ENCODE measurements at places on chromosomes 1 and 21.
A peak's percentile ranks its signal among the peaks of the same experiment; 100 is the strongest.

DNA sequence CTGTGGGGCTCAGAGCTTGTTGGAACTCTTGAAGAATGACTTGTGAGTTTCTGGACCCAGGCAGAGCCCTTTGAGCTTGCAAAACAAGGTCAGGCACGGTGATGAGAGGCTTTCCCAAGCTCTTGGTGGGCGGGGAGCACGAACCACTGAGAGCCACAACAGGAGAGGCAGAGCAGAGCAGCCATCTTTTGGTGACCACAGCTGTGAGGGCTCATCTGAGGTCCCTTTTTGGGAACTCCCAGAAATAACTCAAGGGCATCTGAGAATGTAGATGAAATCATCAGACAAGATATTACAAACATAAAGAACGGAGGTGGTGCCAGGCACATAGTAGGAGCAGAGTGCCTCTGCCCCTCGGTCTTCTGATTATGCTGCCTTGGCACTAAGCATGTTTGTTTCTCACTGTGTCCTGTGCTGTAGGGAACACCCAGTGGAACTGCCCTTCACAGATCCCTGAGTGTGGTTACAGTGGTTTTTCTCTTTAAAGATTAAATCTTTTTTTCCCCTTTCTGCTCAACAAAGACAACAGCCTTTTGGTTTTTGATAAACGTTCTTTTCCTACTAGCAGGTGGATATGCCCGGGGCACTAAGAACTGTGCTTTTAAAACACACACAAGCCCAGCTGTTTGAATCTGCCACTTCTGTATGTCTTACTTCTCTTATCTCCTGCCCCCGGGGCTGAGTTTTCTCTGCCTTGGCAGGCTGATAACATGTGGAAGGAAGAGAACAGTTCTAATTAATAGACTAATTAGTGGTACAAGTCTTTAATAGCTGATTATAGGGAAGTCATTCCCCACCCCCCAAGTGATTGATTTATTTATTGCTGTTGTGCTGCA, 37.7 kb downstream of the CD34 start:
- DNase-seq: peak; percentile 46

DNA sequence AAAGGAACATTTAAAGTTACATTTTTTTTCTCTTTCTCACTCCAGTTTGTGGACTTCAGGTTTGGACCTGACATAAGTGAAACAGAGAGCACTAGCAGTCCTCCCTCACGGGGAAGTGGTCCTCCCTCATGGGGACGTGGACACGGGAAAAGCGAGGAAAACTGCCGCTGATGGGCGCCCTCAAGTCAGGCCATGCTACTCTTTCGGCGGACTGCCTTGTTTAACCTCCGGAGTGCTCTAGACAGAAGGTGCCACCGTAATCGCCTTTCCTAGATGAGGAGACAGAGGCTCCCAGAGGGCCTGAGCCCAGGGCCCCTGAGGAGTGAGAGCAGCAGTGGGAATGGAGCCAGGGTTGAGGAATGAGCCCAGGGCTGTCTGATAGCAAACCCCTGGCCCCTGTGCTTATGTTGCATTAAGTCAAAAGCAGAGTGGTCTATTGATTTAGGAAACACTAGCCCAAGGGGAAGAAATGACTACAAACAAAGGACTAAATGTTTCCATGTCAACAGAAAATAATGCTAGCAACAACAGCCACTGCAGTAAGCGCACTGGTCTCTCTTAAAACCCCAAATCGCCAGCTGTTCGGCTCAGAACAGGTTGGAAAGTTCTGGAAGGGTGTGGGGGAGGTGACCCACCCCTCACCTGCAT, 84.1 kb downstream of the DMRTB1 start:
- DNase-seq: no peak

GRCh38 chr1:5369223-5369622, 623.0 kb downstream of the NPHP4 start:
- no peak for DNase-seq

DNA sequence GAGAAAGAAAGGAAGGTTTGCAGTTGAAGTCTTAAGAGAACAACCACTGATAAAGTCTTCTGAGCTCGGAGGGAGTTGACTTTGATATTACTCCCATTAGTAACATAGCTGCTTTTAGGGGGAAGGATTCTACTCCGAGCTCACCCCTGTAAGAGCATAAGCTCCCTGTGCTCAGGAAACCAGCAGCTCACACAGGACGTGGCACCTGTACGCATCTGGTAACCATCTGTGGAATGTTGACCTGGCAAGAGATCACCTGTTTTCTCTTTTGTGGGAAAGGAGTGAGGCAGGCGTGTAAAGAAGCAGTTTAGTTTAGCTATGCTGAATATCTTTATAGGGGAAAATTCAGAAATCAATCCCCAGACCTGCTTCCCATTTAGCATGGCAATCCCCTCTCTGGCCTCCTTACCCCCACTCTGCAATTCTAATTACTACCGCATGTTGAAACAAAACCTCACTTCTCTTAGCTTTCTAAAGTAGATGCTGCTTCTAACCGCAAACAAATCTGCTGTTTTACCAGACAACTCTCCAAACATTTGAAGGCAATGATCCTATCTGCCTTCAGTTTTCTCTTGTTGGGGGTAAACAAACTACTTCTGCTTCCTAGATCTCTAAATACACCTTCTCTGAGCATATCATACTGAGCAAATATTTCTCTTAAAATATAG, 121.8 kb upstream of the KCNK1 start:
- DNase-seq: no peak

- DNase-seq: no peak
Observed at GRCh38 chr1:52916241-52916975, 5.1 kb downstream of the ECHDC2 start.

DNA sequence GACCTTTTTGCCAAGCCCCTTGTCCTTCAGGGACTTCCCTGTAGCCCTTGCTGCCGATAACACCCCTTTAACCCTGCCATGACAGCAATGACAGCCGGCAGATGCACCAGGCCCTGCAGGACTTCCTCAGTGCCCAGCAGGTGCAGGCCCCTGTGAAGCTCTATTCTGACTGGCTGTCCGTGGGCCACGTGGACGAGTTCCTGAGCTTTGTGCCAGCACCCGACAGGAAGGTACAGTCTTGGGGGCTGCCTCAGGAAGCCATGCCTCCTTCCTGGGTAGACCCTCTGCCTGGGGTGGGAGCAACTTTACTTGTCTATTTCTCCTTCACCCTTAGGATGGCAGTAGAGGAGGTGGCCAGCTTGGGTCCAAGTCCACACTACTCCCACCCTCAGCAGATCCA, 16.1 kb upstream of the PADI6 start:
- no peak for DNase-seq

DNA sequence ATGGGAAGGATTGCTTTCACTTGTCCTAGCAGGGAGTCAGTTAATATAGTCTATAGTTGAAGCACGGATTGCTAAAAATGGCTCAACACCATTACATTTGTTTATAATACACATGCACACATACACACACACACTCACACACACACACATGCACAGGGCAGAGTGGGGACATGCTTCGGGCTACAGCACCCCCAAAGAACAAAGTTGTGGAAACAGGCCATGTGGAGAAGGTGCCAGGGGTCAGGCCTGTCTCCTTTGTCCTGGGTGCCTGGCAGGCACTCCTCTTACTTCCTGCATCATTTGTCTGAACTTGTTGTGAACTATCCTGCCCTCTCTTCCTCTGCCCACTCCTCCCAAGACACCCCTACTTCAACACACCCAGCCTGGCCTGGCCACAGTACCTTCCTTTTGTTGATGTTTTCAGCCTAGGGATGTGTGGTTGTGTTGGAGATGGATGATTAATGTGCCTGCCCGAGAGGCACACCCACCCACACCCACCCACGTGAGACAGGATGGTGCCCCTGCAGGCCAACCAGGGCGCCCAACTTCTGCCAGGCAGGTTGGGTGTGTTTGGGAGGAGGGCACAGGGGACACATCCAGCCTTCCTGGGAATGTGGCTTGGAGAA, 17.5 kb downstream of the RASSF5 start:
- DNase-seq: no peak

DNA sequence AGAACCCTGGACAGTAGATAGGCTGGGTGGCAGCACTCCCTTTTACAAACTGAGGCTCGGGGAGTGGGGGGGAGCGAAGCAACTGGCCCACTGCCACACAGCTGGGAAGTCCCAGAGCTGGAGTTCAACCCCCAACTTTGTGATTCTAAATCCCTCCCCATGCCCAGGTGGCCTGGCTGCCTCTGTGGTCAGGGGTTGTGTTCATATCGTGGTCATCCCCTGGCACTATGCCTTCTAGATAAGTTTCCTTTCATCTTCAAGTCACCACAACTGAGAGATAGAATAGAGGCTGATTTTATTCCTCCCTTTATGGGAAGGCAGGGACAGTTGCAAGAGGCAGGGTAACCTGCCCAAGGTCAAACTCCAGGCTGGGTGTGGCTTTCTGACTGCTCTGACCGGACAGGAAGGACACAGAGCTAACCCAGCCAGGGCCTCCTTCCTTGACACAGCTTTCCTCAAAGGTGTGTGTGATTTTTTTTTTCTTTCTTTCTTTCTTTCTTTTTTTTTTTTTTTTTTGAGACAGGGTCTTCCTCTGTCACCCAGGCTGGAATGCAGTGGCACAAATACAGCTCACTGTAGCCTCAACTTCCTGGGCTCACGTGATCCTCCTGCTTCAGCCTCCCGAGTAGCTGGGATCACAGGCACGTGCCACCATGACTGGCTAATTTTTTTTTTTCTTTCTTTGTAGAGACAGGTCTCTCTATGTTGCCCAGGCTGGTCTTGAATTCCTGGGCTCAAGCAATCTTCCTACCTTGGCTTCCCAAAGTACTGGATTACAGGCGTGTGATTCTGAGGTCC, 18.4 kb upstream of the TNFRSF1B start:
- no peak for DNase-seq

- no peak for DNase-seq
Observed at GRCh38 chr1:174764191-174764590, 235.6 kb upstream of the CACYBP start.

GRCh38 chr1:151905070-151905442, 4.3 kb downstream of the THEM4 start:
- DNase-seq: peak; percentile 50

GRCh38 chr1:87074001-87074795, 159.8 kb downstream of the HS2ST1 start:
- DNase-seq: no peak

DNA sequence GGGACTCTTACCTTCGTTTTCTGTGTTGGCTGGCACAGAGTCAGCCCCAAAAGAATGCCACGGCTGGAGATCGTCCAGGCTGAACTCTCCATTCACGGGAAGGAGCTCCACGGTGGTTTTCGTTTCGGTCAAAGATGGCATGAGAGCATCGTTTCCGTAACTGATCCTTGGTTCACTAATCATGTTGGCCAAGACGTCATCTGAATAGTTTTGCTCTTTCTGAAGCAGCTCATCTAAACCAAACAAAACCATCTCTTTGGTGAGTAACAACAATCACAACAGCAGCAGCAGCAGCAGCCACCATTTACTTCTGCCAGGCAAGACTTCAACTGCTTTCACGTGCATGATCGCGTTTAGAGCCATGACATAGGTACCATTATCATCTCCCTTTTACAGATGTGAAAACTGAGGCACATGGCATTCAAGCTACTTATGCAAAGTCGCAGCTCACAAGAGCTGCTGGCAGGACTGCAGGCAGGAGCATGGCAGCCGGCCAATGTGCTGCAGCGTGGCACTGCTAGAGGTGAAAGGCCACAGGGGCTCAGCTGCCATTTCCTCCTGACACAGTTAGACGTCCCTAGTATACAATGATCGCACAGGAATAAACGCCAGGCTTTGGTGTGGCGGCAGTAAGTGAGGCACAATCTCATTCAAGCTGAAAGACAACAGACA, 177.1 kb downstream of the GABPA start:
- DNase-seq: no peak

- no peak for DNase-seq
Observed at GRCh38 chr1:42034426-42034825, 115.7 kb upstream of the HIVEP3 start.
